ENCODE measurements at places on chromosomes 7 and 10.

GRCh38 chr10:89637113-89637512, 7.9 kb downstream of the PANK1 start:
- no peak for DNase-seq

DNA sequence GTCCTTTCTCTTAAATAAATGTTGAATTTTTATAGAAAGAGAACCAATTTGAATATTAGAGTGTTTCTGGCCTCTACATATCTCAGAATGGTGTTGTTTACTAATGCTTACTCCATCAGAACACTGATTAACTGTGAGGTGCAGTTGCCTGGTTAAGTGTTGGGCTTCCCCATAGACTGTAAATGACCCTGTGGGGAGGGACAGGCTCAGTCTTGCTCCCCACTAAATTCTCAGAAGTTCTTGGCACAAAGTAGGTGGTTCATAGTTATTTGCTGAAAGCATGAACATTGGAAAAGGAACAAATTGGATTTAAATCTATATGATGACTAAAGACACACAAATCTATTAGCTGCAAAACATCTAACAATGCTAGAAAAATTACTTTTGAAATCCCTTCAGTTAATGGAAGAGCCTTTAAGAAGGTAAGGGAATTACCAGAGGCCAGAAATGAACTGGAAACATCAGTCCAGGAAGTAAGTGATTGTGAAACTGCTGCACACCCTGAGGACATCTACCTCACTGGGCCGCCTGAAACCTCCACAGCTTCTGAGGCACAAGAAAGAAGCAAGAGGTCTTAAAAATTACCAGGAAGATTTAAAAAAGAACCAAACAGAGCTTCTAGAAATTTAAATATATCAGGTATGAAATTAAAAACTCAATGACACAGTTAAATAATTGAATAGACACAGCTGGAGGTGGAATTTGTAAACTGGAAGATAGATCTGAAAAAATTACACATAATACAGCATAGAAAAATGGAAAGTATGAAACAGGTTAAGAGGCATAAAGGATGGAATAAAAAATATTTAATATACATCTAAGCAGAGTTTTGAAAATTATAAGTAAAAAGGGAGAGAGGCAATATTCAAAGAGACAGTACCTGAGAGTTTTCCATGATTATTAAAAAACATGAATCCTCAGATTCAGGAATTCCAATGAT, 17.8 kb upstream of the COMTD1 start:
- no peak for DNase-seq

GRCh38 chr7:7977774-7978173, 9.2 kb downstream of the GLCCI1 start:
- no peak for DNase-seq

GRCh38 chr7:131625817-131626372, 69.5 kb upstream of the PODXL start:
- DNase-seq = no peak

GRCh38 chr7:28643584-28644340, 231.4 kb downstream of the CREB5 start:
- no peak for DNase-seq

DNA sequence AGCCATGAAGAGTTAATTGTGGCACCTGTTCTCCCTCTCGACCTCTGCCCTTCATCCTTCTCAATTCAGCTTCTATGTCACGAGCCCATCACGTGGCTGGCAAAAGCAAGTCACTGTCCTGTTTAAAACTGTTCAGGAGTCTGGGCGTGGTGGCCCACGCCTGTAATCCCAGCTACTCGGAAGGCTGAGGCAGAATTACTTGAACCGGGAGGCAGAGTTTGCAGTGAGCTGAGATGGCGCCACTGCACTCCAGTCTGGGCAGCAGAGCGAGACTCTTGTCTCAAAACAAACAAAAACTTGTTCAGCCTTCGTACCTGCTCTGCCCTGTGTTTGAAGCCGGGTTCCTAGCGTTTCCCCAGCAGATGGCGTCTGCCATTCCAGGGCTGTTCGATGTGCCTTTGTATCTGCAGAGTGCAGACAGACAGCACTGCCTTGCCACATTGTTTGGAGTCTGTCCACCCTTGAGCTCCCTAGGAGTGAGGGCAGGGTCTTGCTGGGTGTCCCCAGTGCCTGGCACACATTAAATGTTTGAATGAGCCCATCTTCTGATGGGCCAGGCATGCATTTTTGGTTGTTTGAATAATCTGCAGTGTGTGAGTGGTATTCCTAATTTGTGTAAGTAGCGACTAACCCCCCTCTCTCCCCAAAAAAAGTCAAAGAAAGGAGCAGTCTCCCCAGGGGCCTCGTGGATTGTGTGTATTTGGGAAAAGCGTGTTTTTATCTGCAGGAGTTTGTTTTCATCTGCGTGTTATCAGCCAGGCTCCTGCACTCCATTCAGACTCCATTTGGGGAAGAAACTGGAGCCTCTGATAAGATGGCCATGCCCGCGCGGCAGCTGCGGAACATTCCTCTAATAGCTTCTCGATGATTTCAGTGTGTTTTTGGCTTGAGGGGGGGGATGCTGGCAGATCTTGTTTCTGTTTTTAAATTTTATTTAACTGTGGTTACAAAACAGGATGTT, 61.2 kb downstream of the DNAJB6 start:
- DNase-seq = no peak

GRCh38 chr10:19579761-19580545, 236.3 kb upstream of the PLXDC2 start:
- no peak for DNase-seq

GRCh38 chr7:46581268-46581667, 660.2 kb upstream of the IGFBP3 start:
- no peak for DNase-seq

DNA sequence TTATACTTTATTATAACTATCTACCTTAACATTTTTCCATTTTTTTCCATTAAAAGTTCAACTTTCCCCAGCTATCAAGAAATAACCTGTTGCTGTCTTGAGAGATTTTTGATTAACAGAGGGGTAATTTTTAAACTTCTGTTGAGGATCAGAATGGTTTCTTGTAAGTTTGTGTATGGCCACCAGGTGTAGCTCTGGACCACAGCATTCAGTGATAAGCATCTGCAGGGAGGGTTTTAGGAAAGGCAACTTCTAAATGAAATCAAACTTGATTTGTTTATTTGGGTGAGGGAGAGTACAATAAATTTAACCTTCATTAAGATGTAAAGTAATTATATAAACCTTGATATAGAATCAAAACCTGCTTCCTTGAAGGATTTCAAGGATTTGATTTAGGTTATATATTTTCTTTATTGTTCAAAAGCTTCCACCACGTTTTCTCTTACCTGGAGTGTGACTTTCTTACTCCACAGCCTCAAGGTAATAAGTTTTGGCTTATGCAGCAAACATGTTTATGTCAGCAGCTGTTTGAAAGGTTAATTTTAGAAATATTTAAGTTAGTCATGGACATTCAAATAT, 153.3 kb downstream of the STK31 start:
- no peak for DNase-seq

GRCh38 chr10:96714031-96714590, 6.2 kb downstream of the PIK3AP1 start:
- no peak for DNase-seq

GRCh38 chr7:142974626-142975025, 12.5 kb upstream of the KEL start:
- DNase-seq = no peak

GRCh38 chr10:78925800-78926319, 142.9 kb upstream of the ZMIZ1 start:
- no peak for DNase-seq

DNA sequence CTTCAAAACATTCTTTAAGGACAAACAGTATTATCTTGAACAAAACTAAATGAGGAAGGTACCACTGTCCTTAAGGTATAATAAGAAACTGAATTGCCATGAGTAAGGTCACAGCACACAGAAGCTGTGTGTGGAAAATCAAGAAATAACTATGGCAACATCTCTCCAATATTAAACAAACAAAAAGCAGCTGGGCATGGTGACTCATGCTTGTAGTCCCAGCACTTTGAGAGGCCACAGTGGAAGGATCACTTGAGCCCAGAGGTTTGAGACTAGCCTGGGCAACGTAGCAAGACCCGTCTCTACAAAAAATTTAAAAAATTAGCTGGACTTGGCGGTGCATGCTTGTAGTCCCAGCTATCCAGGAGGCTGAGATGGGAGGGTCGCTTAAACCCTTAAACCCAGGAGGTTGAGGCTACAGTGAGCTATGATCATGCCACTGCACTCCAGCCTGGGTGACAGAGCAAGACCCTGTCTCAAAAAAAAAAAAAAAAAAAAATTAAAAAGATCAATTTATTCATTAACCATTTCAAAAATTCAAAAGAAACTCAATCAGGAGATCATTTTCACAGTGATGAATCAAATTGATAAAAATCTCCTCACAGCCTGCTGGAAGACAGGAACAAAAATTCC, 195.4 kb downstream of the SKIDA1 start:
- DNase-seq = no peak

DNA sequence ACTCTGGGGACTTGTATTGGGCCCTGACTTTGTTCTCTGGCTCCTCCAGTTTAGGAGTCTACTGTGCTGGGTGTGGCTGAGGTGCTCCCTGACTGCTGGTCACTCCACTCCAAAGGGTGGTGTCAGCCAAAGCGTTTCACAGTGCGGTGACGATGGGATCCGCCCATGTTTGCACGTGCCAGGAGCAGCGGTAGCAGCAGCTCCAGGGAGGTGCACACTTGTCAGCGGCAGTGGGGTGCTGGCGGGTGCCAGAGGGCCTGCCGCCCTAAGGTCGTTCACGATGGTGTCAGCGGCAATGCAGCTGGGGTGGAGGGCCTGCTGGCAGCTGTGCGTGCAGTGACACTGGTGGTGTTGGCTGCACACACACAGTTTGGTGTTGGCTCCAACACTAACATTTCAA, 268.5 kb upstream of the AKR1E2 start:
- DNase-seq = no peak

DNA sequence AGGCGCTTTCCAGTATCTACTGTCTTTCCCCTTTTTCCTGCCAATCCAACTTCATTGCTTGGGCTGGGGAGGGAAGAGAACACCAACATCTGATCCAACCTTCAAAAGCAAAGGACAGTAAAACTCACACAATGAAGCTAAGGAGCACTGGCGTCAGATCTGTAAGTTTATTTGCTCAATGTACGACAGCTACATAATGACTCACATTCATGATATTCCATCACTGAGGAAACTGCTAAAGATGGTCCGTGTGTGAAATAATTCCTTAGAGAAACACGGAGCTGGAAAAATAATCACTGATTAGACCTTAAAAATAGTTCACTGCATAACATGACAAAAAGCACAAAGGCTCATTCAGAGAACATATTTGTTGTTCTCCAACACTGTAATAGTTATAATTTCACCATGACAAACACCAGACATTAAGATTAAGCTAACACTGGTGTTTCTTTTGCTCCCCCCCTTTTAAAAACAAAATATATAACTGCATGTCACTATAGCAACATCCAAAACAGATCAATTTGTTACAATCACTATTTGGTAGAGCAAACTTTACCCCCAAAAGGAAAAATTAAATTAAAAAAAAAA, 24.3 kb downstream of the HSPB1 start:
- DNase-seq = no peak

DNA sequence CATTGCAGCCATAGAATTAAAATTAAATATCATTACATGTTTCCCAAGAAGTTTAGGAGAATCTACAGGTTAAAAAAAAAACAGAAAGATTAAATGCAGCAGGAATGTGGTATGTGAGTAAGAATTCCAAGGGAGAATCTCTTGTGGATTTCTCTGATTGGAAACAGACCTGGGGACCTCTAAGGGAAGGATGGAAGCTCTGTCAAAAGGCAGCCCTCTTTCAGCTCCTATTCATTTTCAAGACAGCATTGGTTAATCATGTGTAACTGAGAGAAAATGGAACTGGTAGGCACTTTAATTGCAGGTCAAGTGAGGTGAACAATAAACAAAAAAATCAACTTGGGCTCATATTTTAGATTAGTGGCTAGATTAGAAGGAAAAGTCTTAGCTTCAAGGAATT, 81.4 kb upstream of the MTPN start:
- no peak for DNase-seq

DNA sequence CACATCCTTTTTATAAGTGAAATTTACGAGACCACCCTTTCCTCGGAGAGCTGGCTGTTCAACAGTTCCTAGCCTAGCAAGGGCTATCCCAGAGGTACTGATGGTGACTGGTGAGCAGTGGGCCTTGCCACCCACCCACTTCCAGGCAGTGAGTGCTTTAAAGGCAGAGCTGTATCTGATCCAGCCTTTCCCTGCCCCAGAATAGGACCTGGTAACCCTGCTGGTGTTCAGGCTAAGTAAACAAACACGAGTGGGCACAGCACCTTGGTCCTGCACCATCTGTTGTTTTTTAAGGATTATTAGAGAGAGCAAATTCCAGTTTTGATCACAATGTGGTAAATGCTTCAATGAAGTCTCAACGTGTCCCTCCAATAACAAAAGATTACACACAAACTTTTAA, 75.7 kb downstream of the COBL start:
- DNase-seq = no peak

DNA sequence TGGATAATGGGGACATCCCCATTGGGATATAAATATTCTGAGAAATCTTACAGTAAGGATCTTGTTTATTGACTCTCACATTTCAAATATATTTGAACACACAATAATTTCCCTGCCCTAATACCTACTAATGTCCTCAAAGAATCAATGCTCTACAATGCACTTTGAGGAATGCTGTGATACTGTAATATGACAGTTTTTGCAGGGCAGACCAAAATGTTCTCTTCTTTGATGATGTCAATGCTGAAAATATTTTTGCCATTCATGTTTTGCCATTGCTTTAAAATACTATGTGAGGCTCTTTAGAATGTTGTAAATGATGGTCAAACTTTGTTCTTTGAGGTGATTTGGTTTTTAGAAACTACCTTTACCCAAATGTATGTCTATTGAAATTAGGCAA, 594.1 kb downstream of the INHBA start:
- DNase-seq = no peak

Measured in stimulated activated CD8-positive, alpha-beta memory T cell treated with anti-CD3 and anti-CD28 coated beads, Interleukin-2, amount 100 ng/mL, for 1 hour (primary cell).